Activated naive CD8-positive, alpha-beta T cell treated with anti-CD3 and anti-CD28 coated beads, Interleukin-2, amount 10 ng/mL, durations not matched to agents 7 days and 5 days (primary cell): ENCODE measurements at places on chromosomes 5 and 9. TPM values are rescaled to one million over a fixed set of nuclear protein-coding genes. Genes with fewer than 3 reads are reported as not detected.

GRCh38 chr5:95697781-95698681 lies 15.2 kb upstream of the SPATA9 start:
- no peak for DNase-seq

- DNase-seq = no peak
Measured at GRCh38 chr9:121942866-121943382, 150.2 kb downstream of the TTLL11 start.

DNA sequence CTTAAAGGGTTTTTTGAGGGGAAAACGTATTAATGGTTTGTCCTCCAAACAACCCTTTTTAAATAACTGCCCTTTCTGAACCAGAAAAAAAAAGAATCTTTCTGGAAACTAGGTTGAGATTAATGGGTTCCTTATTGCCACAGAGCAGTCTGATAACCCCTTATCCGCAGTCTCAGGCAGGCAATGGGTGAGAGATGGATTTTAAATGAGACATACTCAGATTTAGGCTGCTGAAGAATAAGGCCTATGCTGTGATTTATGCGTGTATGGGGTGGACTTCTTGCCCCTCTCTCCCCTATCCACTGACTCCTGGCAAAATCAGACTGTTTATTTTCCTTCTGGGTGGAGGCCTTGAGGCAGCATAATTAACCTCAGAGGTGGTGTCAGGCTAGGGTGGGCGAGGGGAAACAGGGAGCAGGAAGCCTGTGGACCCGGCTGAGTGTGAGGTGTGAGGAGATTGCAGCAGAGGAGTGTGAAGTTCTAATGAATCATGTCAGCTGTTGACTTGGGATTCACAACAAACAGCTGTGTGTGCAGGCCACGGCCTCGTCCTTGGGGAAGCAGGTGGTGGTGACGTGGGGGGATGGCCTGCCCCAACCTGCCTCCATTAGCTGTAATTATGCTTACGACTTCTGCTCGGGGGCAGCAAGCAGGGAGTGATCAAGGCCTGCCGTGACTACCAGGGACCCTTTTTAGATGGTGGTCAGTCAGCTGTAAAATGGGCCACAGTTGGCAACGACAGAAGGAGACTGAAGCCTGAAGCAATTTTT lies 196.4 kb downstream of the SEMA6A start:
- no peak for DNase-seq

GRCh38 chr9:128918921-128919320 lies 1.9 kb upstream of the PHYHD1 start:
- no peak for DNase-seq

- no peak for DNase-seq
Measured at GRCh38 chr5:38591523-38591849, 35.0 kb upstream of the LIFR start.

DNA sequence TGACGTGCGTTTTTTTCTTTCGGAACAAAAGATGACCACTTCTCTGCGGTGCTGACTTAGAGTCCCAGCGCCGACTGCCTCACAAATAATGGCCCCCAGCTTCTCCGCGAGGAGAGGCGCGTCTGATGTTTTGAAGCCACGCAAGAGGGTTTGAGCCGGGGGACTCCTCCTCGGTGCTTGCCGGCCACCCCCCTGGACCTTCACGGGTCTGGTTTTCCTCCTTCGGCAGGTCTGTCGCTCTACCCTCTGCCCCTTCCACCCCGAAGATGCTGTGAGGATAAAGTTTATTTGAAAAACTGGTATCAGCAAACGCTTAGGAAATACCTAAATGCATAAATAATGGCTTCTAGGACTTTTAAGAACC lies 584 bp downstream of the USP20 start:
- no peak for DNase-seq

DNA sequence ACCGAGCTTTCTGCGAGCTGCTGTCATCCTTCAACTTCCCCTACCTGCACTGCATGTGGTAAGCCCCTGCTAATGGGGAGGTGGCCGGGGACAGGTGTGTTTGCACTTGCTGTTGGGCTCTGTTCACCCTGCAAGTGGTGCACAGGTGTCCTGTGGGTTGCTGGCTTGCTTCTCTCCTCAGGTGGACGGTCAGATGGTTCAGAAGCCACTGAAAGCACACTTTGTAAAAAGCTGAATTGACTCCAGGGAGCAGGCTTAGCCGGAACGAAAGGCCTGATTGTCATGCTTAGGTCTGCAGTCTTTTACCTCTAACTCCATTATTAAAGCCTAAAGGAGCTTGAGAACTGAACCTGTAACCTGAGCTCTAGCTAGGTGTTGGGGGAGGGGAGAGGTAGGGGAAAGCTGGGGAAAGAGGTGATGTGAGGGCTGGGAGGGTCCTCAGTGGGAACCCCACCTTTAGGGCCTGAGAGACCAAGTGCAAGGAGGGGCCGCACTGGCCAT lies 37.6 kb downstream of the ACER2 start:
- no peak for DNase-seq

DNA sequence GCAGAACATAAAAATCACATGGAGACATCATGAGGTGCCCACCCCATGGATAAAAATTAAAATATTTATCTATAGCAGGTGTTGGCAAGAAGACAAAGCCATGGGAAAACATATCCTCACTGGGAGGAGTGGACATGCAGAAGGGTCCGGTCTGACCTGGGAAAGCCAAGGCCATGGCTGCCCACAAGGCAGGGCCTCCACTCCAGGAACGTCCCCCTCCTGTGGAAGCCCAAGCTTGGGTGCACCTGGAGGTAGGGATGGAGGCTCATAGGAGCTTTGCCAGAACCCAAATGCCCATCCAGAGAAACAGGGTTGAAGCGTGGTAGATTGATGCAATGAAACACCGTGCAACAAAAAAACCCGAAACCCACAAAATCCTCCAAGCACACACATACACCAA lies 81.4 kb upstream of the COL5A1 start:
- no peak for DNase-seq

GRCh38 chr9:117555964-117556629 lies 141.2 kb upstream of the ASTN2 start:
- DNase-seq = peak; percentile 33

GRCh38 chr5:125117566-125117965 lies 371.1 kb upstream of the ZNF608 start:
- DNase-seq = no peak

DNA sequence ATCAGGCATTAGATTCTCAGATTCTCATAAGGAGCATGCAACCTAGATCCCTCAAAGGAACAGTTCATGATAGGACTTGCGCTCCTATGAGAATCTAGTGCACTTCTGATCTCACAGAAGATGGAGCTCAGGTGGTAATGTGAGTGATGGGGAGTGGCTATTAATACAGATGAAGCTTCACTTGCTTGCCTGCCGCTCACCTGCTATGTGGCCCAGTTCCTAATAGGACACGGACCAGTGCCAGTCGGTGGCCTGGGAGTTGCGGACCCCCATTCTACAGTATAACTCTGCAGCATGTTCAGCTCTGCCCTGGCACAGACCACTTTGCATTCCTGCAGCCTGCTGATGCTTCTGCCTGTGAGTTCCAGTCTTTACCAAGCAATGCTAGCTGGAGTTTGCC lies 581.3 kb upstream of the KLF4 start:
- no peak for DNase-seq

DNA sequence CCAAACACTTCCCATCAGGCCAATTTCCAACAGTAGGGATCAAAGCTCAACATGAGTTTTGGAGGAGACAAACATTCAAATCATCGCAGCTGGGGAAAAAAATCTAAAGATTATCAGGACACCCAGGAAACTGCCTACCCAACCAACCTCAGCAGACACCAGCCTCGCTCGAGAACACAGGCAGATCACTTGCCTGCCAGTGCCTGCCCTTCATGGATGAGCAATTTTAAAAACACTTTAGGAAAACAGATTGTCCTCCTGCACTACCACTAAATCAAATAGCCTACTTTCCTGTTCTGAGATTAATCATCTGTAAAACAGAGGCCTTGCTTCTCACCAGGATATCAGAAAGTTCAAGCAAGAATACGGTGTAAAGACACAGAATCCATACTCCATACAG lies 14.7 kb upstream of the TMEM174 start:
- no peak for DNase-seq

GRCh38 chr5:51382521-51383130 lies 622 bp upstream of the ISL1 start:
- peak; percentile 33 for DNase-seq

- DNase-seq = no peak
Measured at GRCh38 chr9:16461137-16461840, 409.2 kb downstream of the BNC2 start.

RNF224 gene
- not detected for total RNA-seq

RANBP17 gene
- total RNA-seq = 0.53 TPM

PCDHGB4 gene
- not detected for total RNA-seq

HRCT1 gene
- not detected for total RNA-seq

GABRA1 gene
- total RNA-seq = not detected

QRFP gene
- not detected for total RNA-seq
